Suppressor macrophage (primary cell): ENCODE measurements at places on chromosomes 5 and 9.

- DNase-seq, result peak; percentile 55
These were observed 52.8 kb upstream of the CCDC112 start for GRCh38 chr5:115349001-115349817.

DNA sequence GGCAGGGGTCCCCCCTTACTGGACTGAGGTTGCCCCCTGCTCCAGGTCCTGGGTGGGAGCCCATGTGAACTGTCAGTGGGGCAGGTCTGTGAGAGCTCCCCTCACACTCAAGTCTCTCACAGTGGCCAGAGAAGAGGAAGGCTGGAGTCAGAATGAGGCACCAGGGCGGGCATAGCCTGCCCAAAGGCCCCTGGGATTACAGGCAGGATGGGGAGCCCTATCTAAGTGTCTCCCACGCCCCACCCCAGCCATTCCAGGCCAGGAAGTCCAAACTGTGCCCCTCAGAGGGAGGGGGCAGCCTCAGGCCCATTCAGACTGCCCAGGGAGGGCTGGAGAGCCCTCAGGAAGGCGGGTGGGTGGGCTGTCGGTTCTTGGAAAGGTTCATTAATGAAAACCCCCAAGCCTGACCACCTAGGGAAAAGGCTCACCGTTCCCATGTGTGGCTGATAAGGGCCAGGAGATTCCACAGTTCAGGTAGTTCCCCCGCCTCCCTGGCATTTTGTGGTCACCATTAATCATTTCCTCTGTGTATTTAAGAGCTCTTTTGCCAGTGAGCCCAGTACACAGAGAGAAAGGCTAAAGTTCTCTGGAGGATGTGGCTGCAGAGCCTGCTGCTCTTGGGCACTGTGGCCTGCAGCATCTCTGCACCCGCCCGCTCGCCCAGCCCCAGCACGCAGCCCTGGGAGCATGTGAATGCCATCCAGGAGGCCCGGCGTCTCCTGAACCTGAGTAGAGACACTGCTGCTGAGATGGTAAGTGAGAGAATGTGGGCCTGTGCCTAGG lies at the start of gene CSF2:
CSF2 (plus strand) TSS at position 559 of the 783 bp plus-strand sequence; CDS start at position 594, 35 bp downstream.
- no peak for DNase-seq

GRCh38 chr9:127202461-127203169 lies 62.0 kb upstream of the GARNL3 start:
- DNase-seq, result no peak

DNA sequence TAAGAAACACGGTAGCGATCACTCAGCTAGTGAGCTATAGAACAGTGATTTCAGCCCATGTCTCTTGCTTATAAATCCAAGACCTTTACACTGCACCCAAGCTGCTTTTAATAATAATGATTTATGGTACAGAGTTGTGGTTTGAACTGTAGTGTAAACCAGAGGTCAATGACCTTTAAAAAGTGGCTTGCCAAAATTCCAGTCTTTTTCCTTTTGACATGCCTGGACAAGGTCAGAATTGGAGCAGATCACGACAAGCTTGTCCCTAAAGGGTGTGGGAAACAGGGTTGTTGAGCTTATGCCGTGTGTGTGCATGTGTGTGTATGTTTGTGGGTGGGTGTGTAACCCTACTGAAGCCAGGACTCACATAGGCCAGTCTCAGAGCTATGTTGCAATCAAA lies 225.3 kb upstream of the CLINT1 start:
- no peak for DNase-seq

DNA sequence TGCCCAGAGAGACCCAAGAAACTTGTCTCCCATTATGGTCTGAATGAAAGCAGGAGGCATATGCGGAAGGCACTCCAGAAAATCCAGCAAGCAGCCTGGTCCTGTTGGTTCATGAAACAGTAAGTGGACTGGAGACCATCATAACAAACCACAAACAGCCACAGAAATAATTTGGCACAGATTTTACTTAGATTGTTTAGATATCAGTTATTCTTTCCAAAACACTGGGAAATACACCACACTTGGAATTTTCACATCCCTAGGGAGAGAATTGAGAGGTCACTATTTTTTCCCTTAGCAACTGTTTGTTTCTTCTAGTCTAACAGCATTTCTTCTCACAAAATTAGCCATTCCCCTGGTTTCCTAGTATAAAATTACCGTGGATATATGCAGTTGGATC lies 300.8 kb downstream of the OSTF1 start:
- no peak for DNase-seq

DNA sequence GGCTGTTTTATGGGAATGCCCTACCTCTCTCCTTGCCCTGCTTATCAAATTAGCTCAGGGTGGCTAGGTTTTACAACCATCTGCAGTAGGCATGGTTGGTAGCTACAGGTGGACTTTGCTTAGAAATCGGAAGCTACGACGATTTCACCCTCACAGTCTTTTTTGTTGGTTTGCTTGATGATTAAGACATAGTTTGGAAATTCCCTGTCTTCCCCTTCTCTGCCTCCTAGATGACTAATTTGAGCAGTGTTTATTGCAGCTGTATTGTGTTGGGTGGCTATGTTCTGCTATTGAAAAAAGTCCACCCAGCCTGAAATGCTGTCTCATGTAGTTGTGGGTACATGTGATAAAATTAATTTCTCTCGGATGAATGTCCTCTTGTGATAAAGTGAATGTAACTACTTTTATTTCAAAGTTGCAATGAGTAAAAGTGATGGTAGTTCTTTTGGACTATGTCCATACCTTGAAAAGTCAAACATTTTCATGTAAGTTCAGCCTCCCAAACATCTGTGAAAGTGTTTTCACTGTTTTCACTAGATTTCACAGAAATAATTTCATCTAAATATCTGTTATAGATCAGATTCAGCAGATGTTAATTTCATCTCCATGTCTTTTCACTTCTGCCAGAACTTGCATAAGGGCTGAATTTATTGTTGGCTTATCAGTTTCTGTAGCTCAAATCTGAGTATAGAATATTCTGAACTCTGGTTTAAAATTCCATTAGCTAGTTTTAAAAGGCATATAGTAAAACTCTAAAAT lies 37.3 kb upstream of the FYB1 start:
- DNase-seq, result peak; percentile 88

- peak; percentile 96 for DNase-seq
These were observed 180.4 kb downstream of the GAS1 start for GRCh38 chr9:86766912-86767311.

DNA sequence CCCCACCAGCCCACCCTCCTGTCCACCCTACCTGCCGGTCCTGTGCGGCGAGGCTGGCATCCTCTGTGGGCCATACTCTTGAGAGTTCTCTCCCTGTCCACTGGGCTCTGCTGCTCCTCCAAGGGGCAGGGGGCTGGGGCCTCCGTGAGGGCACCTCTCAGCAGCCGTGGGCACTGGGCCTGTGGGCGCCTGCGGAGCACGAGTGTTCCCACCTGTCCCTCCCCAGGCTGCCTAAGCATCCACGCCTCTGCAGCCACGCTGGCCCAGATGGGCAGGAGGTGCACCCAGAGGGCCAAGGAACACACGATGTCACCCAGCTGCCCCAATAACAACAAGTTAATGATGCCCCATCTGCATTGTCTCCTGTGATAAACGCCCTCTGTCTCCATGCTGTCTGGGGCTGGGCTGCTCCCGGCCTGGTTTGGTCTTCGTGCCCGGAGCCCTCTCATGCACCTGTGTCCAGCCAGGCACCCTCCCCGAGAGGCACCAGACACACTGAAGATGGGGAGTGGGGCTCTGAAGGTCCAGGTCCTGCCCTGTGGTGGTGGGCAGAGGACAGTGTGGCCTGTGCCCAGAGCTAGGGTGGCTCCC lies 114.5 kb downstream of the RXRA start:
- peak; percentile 26 for DNase-seq

- peak; percentile 74 for DNase-seq
These were observed 24.1 kb downstream of the ITK start for GRCh38 chr5:157204765-157205164.

DNA sequence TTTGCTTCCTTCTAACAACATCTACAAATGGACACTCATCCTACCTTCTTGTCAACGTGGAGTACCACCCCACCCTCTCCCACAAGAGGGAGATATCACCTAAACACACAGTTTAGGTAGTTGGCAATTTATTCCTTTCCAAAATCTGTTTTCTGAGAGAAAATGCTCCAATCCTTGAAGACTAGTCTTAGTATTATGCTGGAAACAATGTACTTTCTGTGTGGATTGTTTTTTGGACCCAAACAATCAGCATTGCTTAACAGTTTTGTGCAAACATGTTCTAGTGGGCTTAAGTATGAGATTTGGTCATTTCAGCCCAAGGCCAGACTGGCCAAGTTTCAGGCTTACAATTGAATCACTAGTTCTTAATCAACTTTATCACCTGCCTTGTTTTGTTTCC lies 359.1 kb downstream of the ARHGEF28 start:
- no peak for DNase-seq

DNA sequence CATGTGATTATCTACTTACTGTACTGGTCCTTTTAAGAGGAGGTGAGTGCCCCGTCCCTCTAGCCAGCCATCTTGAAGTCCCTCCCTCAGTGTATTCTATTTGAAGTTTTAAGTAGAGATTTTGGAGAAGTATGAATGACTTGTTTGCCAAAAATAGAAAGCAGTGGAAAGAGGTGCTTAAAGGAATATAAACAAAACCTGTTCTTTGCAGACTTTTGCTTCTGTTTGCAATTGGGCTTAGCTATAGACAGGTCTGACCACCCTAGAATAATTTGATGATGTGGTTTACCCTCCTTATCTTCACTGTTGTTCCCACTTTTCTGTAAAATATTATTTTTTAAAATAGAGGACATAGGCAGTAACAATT lies 21.2 kb downstream of the OSMR start:
- DNase-seq, result no peak

GRCh38 chr5:146919304-146919703 lies 40.7 kb upstream of the PPP2R2B start:
- no peak for DNase-seq

DNA sequence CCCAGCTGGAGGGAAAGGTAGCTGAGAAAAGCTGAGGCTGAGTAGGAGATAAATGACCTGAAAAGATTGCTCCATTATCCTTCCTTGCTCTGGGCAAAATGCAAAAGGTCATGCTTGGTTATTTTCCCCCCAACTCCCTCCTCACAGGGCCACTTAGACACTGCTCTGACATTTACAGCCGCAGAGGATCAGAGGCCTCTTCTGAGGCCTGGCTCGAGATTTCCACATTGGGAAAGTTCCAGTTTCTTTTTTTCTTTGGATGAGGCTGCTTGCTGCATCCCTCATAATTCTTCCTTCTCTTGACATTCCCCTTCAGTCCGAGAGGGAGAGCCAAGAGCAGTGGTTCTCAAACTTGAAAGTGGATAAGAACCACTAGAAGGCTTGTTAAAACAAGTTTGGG lies 60.1 kb upstream of the HSPA9 start:
- DNase-seq, result no peak

DNA sequence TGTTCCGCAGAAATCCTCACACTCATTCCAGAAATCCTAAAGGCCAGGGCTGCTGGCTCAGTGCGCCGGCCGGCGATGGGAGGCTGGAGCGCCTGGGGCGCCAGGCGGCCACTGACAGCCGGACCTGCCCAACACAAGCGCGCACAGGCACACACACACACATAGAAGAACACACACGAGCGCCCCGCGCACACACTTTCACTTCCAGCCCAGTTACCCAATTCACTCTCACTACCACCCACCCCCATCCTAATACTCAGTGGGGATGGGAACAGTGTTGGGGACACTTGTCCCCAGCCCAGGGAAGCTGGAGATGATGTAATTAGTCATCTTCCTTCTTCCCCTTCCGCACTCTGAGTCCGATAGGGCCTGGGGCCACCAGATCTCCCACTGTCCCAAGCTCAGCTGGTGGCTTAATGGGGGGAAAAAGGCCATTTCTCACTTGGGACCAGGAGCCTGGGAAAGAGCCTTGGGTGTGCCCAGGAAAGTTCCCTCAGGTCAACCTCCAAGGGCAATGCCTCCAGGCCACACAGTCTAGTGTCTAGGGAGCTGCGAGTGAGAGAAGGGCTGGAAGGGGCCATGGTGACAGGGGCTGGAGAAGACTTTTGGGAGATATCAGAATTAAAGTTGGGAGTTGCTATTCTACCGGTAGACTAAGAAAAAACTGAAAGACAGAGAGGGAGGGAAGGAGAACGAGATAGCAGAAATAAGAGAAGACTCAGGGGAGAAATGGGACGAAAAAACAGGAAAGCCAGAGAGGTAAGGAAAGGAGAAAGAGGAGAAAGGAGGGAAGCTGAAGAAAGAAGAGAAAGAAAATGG lies 1.7 kb downstream of the EBF1 start:
- DNase-seq, result peak; percentile 51

DNA sequence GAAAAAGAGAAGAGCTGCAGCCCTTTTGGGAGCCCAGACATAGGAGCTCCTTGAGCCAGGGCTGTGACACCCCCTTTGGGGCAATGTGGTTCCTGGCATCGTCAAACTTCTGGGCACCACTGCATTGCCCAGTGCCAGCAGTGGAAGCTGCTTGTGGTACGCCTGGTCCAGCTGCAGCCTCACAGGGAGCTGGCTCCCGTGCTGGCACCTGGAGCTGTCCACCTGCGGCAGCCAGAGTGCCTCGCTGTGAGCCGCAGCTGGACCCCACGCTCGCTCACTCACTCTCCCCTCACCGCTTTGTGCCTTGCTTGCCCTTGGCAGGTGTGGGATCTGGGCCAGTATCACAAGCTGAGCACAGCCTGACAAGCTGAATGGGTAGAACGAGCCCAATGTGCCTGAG lies 1150.8 kb upstream of the CDH6 start:
- DNase-seq, result no peak

- peak; percentile 61 for DNase-seq
These were observed 51.1 kb downstream of the C9orf152 start for GRCh38 chr9:110156902-110157301.

GRCh38 chr5:55140908-55141665 lies 18.9 kb upstream of the GPX8 start:
- no peak for DNase-seq

DNA sequence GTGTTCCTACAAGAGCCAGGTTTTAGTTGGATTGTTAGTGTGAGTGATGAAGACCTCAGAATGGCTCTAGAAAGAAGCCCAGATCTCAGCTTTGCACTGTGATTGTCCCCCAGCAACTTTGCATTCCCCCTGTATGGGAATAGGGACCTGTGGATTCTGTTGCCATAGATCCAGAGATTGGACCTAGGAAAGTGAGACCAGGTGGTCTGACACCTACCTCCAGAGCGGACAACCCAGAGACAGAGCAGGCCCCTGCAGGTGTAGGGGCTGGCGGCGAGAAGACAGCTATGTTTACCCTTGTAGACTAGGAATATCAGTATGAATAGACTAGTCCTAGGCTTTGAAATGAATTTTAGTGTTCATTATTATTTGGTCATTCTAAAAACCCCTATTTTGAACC lies 53.6 kb downstream of the IRF1 start:
- DNase-seq, result no peak

DNA sequence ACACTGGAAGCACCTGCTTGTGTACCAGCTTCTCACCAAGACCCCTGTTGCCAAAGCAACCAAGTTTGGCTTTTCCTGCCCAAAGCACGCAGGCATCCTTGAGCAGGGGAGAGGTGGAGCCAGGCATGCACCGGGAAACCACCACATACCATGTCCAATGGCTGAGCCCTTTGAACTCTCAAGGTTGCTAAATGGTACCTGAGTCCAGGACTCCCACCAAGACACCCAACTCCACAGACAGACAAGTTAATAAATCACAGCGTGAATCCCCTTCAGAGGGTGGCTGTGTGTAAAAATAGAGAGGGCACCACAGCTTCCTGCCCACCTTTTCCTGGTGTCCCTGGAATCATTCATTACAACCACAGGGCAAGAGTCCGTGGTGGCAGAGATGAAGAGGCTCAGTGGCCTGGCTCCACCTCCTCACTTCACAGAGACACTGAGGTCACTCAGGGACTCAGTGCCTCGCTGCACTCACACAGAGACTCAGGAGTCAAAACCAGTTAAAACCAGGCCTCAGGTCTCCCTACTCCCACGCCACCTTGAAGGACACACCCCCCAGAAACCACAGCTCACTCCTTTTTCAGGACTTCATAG lies 143.7 kb downstream of the C5orf15 start:
- DNase-seq, result no peak

- DNase-seq, result no peak
These were observed 68.7 kb downstream of the SHB start for GRCh38 chr9:38000332-38000731.
